SJSA1 (cell line): ENCODE measurements at places on chromosomes 1 and 21.
A peak's percentile ranks its signal among the peaks of the same experiment; 100 is the strongest.

DNA sequence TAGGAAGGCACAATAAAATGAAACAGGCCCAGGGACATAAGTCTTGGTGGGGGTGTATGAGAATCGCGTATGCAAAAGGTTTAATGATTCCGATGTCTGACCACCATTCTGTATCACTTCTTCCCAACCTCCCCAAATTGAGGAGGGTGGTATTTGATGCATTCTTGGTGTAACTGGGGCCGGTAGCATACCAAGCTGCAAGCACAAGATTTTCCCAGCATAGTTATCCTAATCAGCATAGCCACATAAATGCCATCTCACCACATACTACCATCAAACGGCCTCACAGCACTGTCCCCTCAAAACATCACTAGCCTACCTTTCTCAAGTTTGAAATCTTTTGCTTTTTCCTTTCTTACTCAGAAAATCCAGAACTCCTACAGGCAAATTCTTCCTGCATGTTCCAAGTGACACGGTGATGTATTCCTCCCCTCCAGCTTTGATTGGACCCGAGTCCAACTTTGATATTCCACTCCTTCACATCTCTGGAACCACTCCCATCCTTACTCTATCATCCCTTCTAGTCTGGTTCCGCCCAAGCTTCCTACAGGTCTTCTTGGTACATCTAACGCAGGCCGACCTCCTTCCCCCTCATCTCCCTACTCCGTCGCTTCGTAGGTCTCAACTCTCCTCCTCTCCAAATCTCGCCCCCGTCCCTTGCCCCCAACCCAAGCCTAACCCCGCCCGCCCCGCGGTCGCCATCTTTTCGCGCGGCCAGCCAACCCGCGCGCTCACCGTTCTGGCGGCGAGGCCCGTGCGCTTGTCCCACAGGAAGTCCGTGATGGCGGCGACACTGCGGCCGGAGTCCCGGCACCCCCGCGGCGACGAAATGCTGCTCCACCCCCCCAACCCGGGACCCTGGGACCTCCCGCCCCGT lies 600 bp downstream of the CLK2 start:
- peak; percentile 47 for DNase-seq

DNA sequence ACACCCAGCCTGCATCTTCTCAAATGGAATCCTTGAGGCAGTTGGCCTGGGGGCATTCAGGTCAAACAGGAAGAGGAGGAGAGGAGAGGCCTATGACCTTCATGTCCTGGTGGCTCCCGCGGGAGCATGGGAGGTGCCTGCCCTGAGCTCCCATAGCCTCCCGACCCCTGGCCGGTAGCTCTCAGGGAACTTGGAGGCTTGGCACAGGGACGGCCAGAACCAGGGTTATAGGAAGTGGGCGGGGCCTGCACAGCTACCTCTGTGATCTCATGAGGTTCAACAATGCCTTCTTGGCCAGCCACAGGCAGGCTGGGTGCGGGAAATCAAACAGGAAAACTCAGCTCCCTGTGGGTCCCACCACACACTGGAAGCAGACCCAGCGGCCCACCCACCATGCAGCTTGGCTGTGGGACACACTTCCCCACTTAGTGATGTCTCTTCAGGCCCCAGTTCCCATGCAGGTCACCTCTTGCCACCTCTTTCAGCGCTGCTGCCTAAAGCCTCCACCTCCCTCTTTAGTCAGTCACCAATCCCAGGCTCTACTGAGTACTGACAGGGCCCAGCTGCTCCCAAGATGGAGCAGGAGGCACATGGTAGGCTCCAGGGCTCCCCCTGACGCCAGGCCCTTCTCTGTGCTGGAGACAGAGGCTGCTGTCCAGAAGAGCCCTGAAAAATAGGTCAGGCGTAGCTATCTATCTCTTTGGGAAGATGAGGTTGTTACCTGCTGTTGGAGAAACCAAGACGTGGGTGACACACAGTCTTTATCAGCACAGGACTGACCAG lies at the start of gene SLFNL1:
TSS of gene SLFNL1 (minus strand) at position 200 of the 783 bp plus-strand sequence. CDS start 1,065 bp downstream, outside the sequence.
- DNase-seq: peak; percentile 37

GRCh38 chr1:65939636-65940035 lies 146.9 kb downstream of the PDE4B start:
- no peak for DNase-seq

- no peak for DNase-seq
Observed at GRCh38 chr21:38255571-38256117, 1.1 kb upstream of the KCNJ15 start.

DNA sequence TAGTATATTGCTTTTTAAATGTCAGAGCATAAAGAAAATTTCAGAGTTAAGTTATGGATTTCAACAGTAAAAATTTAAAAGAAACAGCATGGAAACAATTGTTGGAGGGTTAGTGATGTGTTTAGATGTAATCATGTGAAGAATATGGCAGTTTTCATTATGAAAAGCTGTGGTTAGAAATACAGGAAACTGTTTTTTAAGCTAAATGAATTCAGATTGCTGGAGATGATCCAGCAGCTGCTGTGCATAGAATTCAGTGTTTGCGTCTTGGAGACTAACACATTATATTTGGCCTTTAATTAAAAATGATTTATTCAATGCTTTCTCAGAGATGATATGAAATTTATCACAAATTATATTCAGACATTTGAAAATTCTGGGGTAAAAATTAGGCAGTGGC lies 273.6 kb upstream of the LRRC7 start:
- no peak for DNase-seq

- DNase-seq: no peak
Observed at GRCh38 chr1:18994381-18994780, 37.9 kb upstream of the IFFO2 start.

GRCh38 chr1:221100611-221101010 lies 221.4 kb downstream of the HLX start:
- DNase-seq: no peak

DNA sequence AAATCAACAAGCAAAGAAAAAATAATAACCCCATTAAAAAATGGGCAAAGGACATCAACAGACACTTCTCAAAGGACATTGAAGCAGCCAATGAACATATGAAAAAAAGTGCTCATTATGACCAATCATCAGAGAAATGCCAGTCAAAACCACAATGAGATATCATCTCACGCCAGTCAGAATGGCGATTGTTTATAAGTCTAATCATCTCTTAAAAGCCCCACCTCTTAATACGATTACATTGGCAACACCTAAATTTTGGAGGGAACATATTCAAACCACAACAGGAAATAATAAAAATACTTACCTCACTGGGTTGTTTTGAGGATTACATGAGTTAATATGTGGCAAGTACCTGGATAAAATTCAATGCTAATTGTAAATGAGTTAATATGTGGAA lies 57.1 kb upstream of the PLPPR4 start:
- no peak for DNase-seq

- DNase-seq: no peak
Observed at GRCh38 chr1:62962014-62962812, 178.3 kb downstream of the ATG4C start.

DNA sequence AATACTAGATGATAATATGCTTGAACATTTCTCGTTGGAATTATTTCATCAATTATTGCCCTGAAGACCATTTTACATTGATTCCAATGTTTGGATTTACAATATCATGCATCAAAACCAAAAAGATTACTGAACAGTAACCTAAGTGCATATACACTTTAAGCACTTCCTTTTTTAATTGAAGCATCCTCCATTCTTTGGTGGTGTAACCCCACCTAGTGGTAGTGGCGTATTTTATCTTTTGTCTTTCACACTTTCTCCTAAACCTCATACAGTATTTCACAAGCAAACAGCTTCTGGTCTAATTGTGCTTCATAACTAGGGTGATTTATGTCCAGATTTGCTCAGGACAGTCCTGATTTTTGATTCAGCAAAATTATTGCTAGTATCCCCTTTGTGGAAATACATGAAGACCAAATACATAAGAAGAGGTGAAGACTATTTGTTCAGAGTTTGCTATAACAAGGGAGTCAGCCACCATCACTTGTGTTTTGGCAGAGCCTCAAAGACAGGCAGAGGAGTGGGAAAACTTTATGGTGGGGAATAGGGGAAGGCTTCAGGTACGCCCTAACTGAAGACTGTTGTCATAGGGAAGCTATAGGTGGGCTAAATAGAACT lies 3.4 kb upstream of the NVL start:
- no peak for DNase-seq

- no peak for DNase-seq
Observed at GRCh38 chr21:23021481-23021880, 2023.3 kb downstream of the NCAM2 start.

GRCh38 chr21:38205940-38206339 lies 50.9 kb upstream of the KCNJ15 start:
- DNase-seq: no peak

- DNase-seq: no peak
Observed at GRCh38 chr1:174954073-174954460, 45.7 kb upstream of the CACYBP start.

GRCh38 chr1:208848854-208849253 lies 604.7 kb upstream of the PLXNA2 start:
- no peak for DNase-seq

GRCh38 chr21:41250519-41250918 lies 66.1 kb upstream of the FAM3B start:
- DNase-seq: no peak

DNA sequence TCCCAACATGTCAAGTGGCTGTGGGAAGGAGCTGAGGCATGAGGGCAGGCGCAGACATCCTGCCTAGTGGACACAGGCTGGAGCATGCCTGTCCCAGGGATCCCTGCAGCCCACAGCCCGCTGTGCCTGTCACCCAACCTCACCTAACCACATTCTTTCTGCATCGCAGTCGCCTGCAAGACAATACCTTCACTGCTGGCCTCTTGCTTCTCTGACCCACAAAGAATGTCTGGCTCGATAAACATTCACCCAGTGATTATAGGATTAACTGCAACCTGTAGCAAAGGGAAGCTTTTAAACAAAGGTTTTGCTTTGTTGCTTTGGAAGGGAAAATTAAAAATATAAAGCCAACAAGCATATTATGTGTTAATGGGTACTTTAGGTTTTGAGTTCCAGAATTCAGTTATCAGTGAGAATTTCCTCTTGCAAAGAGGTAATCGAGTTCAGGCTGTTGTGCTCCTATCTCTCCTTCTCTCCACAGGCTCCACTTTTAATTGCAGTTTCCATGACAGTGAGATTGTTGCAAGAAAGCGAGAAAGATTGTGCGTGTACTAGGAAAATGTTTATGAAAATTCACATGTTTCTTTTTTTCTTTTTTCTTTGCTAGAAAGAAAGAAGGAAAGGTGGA lies 40.0 kb upstream of the ZNF648 start:
- DNase-seq: no peak

GRCh38 chr1:205251576-205251975 lies 23.8 kb downstream of the TMCC2 start:
- DNase-seq: no peak

DNA sequence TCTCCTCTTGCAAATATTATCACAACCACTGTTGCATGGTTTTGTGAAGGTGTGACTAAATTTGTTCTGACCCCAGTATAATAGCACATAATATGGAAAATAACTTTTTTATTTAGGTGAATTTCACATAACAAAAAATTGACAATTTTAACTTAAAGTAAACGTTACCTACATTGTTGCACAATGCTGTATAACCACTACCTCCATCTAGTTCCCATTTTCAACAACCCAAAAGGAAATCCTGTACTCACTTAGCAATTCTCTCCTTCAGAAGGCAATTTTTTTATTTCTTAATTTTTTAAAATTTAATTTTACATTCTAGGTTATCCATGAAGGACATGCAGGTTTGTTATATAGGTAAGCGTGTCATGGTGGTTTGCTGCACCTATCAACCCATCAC lies 95.2 kb downstream of the KCNJ6 start:
- no peak for DNase-seq

DNA sequence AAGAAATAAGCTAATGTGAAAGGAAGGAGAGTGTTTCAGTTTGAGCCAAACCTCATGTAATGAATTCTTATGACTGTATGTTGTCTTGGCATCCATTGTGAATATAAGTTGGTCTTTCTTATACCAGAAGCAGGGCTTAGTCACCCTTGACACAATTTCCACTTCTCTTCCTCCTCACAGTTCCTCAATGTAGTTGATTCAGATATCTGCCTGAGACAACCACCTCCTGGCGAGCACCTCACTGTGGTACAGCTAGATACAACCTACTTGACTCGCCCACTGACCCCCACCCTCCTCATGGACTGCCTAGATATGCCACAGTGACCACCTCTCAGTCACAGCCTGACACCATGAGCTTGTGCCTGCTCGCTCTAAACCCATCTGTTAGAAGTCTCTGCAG lies 45.6 kb downstream of the KYAT3 start:
- DNase-seq: no peak

- DNase-seq: no peak
Observed at GRCh38 chr1:42691157-42691498, 8.9 kb downstream of the YBX1 start.

- DNase-seq: no peak
Observed at GRCh38 chr1:244087611-244088010, 36.5 kb downstream of the ZBTB18 start.

DNA sequence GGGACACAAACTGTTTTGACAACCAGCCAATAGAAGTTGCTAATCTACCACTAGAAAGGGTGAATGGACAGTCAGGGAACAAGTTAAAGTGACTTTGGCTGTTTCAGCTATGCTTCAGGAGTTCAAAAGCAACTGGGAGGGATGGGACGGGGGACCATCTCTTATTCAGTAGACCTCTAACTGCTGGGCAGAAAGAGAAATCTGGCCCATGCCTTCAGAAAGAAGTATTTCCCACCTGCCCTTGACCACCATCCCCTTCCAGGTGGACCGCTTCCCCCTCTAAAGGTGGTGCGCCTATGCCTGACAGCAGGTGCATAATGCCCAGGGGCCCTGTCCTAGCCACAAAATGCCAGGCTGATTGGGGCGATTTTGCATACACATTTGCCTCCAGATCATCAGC lies 5.2 kb downstream of the ITPKB start:
- no peak for DNase-seq

GRCh38 chr1:50493710-50494109 lies 70.5 kb upstream of the DMRTA2 start:
- DNase-seq: no peak

DNA sequence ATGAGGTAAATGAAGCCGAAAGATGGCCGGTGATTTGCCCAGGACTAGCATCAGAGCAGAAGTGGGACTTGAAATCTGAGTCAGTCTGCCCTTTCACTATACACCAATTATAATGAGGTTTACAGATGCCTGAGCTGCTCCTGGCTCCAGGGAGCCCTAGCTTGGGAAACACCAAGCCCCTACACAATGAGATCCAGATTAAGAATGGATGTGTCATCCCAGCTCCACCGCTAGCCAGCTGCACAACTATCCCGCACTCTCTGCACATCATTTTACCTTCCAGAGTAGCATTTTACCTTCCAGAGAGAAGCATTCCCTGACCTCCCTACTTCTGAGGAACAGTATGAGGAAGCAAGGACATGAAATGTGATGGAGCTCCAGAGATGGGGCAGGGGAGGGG lies 27.0 kb downstream of the SERTAD4 start:
- peak; percentile 68 for DNase-seq
